ENCODE measurements at places on chromosomes 4 and X.

GRCh38 chr4:138110815-138111214 lies 131.3 kb downstream of the SLC7A11 start:
- DNase-seq = no peak

DNA sequence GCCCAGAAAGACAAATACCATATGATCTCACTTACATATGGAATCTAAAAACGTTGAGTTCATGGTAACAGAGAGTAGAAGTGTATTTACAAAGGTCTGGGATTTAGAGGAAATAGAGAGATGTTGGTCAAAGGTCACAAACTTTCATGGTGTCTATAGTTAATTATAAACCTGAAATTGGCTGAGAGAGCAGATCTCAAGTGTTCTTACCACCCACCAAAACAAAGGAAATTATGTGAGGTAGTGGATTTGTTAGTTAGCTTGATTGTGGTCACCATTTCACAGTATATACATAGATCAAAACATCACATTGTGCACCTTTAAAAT lies 186.8 kb downstream of the NWD2 start:
- no peak for DNase-seq

DNA sequence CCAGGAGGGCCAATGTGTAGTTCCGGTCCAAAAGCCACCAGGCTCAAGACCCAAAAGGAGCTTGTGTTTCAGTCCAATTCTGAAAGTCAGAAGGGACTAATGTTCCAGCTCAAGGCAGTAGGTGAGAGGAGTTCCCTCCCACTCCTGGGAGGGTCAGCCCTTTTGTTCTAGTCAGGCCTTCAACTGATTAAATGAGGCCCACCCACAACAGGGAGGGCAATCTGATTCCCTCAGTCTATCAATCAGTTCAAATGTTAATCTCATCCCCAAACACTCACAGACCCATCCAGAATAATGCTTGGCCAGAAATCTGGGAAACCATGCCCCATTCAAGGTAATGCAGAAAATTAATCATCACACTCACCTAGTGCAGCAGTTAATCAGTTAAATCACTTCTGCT lies 35.8 kb upstream of the RASGEF1B start:
- DNase-seq = no peak

- DNase-seq = no peak
These were observed 81.0 kb upstream of the RBPJ start for GRCh38 chr4:26239801-26240200.

DNA sequence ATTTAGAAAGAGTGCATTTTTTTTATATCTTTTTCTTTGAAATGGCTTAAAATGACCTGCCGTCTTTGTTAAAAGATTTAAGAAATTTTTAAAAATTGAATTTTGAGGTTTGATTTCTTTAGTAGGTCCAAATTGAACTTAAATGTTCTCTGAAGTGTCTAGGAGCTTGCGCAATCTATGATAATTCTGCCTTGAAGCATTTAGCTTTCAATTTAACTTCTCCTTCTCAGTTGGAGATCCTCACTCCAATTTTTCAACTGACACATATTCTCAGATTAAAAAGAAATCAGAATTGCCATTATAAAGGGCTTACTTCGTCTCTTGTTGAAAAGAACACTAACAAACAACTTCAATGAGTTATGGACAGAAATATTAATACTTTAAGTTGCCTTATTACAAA lies 273.5 kb downstream of the TMA16 start:
- DNase-seq = no peak

GRCh38 chr4:51830156-51830720 lies 12.7 kb upstream of the DCUN1D4 start:
- DNase-seq = no peak
